Aorta (tissue), 5 donors: ENCODE measurements at places on chromosomes 3 and 15. TPM values are rescaled to one million over a fixed set of nuclear protein-coding genes. Genes with fewer than 3 reads are reported as not detected.

RETNLB gene
- not detected for total RNA-seq

APOD gene
- 596 TPM for total RNA-seq

BNC1 gene
- total RNA-seq, result 0.21 TPM

CASR gene
- not detected for total RNA-seq

CEP97 gene
- total RNA-seq, result 9.0 TPM

CADPS gene
- 0.99 TPM for total RNA-seq
